Hypothalamus (tissue), 51 donors: ENCODE measurements at places on chromosomes 2 and 18.

DNA sequence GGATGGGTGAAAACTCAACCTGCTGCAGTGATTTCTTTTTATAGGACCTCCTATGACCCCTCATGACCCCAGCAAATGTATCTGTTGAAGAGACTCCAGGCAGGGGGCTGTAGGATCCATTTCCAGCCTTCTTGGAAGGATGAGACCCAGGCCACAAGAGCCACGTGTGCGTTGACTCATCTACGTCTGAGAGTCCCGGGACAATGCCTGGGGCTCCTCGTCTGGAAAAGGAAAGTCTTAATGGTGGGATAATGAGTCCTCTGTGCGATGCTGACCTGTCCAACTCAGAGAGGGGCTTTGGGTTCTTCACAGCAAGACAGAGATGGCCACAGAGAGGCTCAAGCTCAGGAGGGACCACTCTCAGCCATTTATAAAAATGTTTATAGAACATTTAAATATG is 80.8 kb downstream of the SMIM21 start:
- no peak for DNase-seq

DNA sequence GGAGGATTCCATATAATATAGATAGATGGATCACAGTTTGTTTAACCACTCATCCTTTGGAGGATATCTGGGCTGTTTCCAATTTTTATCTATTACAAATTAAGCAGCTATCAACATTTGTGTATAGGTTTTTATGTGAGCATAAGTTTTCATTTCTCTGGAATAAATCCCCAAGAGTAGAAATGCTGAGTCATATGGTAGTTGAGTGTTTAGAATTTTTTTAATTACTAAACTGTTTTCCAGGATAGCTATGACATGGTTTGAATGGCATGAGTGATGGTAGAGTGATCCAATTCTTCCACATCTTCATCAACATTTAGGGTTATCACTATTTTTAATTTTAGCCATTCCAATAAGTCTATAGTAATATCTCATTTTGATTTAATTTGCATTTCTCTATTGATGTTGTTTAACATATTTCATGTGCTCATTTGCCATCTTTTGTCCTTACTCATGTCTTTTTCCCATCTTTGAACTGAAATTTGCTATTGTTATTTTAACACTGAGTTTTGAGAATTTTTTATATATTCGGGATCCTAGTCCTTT is 31.4 kb downstream of the ABCB11 start:
- no peak for DNase-seq

DNA sequence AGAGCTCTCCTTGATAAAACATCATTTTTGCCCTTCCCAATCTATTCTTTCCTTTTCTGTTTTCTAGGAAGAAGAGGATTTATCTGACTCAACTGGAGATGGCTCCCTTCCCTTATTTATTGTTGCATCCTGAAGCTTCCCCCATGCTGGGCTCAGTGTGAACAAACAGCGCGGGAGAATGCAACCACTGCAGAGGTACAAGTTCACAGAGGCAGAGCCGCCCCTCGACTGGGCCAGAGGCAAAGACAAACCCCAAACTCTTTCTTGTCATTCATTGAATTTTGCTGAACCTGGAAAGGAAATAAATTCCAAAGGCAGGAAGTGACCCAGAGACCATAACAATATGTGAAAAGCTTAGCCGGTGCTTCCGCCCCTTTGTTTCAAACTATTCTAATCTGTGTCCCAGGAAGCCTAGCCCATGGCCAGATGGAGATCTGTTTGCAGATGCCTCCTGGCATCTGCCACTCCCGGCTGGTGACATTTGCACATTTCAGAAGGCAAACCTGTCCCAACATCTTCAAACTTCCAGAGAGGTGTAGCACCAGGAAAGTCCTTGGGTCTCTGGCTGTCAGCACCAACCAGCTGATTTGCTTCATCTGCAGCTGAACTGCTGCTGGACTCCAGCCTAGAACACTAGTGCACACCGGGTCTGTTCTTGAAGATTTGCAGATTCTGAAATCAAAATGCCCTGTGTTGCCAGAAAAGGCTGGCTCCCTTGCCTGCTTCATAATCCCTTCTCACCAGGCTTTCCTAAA is 79.4 kb upstream of the MAP4K3 start:
- no peak for DNase-seq

GRCh38 chr18:4248686-4249085 is 206.4 kb downstream of the DLGAP1 start:
- DNase-seq = no peak

- DNase-seq = no peak
Measured at GRCh38 chr2:70947556-70948184, 12.0 kb downstream of the ATP6V1B1 start.

DNA sequence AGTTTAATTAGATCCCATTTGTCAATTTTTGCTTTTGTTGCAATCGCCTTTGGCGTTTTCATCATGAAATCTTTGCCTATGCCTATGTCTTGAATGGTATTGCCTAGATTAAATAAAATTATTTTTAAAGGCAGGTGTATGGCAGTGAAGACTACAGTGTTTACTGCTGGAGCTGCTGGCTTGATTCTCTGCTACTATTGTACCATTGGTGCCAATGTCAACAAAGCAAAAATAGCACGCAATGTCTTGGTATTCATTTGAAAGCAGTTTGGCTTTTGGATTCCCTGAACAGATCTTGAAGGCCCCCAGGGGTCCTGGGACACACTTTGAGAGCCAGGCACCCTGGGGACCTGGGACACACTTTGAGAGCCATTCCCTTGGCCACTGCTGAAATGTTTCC is 125.4 kb upstream of the ACKR3 start:
- DNase-seq = no peak

- DNase-seq = no peak
Measured at GRCh38 chr2:177551989-177552421, 159.4 kb downstream of the AGPS start.

DNA sequence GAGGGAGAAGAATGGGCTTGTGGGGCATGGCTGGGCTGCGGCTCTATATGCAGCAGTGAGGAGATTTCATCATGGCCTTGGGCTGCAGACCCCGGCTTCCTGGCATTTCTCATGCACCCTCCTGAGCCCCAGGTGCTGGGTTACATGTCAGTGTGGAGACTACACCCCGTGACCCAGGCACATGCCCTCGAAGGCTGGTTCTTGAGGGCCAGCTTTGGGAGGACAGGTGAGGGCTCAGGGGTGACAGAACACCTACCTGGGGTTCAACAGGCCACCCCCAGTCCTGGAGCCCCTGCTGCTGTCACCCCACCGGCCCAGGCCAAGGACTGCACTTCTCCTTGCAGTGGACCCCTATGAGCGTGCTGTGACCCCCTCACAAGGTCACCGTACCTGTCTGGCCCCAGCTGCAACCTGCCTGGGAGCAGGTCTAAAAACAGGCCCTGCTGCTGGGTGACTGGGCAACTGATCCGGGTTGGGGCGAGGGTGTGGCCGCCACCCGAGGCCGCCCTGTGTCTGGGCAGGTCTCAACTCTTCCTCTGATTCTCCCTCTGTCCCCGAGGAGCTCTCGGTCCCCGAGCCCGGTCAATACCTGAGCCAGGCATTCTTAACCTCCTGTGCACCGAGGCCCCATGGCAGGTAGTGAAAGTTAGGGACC is 94.8 kb upstream of the OTOS start:
- DNase-seq = no peak

DNA sequence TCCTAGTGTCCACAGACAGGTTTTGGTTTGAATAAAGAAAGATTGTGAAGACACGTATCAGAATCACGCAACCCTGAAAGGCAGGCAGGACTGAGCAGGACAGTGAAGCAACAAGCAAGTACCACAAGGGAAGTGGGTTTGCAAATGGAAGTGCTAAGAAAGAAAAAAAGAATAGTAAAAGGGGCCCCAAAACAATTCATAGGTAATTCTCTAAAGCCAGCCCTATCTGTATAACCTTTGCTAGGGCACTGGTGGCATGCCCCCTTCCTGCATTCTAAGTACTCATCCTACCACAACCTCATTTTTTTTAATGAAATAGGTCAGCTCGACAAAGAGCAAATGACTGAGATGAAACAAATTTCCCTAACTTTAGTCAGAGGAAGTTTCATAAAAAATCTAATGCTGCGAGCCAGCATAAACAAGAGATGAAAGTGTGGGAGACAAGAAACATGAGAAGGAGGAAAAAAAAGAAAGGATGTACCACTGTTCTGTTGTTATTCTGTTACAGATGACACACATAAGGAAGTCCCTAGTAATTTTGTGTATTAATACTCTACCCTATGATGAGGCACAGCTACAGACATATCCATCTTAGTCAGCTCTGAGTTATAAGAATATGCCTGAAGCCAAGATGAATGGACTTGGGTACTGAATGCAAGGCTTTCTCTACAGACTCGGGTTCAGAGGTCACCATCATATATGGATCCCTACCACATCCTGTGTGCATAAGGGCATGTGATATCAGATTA is 32.2 kb downstream of the IKZF2 start:
- DNase-seq = no peak

DNA sequence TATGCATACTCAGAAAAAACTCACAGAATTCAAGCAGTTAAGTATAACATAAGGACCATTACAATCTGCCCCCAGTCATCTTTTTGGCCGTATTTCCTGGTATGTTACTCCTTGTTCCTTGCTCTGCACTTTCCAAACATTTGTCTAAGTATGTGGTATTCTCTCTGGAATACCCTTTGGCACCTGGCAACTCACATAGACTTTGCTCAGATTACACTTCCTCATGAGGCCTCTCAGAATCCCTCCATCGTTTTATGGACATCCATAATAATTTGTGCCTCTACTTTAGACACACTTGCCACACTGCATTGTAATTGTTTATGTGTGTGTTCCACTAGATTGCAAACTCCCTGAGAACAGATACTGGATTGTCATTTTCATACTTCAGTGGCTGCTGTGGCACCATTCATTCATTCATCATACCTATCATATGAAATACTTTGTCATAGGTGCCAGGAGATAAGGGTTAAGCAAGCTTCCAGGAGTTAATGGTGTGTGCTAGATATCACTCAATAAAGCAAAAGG is 84.0 kb downstream of the HIBCH start:
- no peak for DNase-seq

DNA sequence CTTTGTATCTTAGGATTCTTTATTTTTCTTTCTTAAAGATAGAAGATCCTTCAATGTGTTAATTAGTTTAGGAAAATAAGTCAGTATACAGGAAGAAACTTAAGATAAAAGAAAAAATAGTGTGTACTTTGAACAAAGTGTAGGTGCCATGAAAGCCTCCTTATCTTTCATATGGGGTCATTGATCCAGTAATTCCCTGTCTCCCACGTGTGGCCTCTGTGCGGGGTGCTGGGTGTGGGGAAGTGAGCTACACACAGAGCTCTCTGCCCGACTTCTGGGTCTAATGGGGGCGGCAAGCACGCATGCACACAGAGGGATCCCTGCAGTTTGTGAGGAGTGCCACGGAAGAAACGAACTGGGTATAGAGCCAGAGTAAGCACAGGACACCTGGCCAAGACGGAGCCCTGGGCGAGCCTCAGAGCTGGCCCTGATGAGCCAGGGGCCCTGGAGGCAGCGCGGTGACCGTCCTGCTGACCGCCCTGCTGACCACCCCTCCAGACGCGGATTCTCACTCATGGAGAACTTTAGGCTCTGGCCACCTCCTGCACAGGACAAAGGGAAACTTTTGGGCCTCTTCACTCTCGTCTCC is 253.5 kb downstream of the ACKR3 start:
- DNase-seq = no peak

DNA sequence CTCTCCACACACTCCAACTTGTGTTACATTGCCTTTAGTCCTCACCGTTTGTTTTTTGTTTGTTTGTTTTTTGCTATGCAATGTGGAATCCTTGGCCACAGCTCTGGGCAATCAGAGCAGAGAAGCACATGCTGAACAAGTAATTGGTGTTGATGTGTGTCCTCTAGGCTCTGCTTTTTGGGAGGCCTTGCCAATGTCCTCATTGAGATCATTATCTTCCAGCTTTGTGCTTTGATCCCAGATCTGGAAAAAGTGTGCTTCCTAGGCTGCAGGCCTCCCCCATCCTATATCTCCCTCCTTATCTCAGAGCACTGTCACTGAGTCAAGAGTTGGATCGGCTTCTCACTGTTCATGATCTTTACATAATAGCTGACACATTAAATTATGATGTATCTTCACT is 25.9 kb downstream of the OSR1 start:
- no peak for DNase-seq

DNA sequence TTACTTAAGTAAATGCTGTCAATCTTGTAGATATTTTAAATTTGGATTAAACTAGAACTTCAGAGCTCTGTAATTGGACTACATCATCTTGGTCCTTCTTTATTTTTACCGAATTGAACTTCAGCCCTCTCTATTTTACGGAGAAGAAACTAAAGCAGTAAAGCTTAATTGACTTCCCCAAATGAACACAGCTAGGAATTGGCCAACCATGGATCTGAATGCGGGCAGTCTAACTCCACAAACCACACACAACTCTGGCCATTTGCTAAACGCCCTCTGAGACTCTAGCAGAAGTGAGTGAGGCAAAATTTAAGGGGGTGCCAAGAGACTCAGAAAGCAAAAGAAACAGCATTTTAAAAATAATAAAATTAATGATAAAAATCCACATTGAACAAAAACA is 86.3 kb upstream of the KCTD1 start:
- DNase-seq = no peak

GRCh38 chr18:58321986-58322385 is 278.0 kb downstream of the NEDD4L start:
- no peak for DNase-seq

GRCh38 chr2:55493220-55493619 is 26.3 kb upstream of the CFAP36 start:
- no peak for DNase-seq

- no peak for DNase-seq
Measured at GRCh38 chr2:106176446-106177099, 17.5 kb downstream of the UXS1 start.

- no peak for DNase-seq
Measured at GRCh38 chr2:120764991-120765677, 29.5 kb downstream of the GLI2 start.

- peak; percentile 12 for DNase-seq
Measured at GRCh38 chr2:43676322-43677050, at the start of gene C1GALT1C1L. TSS of gene C1GALT1C1L (minus strand) at chr2:43676429. CDS start at chr2:43676322, 107 bp downstream.

DNA sequence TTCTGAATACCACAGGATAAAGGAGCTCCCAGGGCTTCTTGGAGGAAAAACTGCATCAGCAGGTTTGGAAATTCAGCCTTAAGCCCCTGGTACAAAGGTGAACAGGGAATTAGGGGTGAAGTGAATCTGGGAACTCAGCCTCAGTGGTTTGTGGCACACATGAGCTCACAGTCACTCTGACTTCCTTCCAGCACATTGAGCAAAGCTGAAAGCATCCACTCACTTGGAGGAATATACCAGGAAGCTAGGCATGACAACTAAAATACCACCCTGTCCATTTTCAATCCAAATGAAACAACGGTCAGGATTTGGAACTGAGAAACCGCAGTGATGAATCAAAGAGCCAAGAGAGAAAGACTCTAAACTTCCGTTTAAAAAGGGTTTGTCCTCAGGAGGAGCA is 216.1 kb downstream of the ICOS start:
- no peak for DNase-seq

- DNase-seq = no peak
Measured at GRCh38 chr2:145091967-145092366, 572.0 kb upstream of the ZEB2 start.

DNA sequence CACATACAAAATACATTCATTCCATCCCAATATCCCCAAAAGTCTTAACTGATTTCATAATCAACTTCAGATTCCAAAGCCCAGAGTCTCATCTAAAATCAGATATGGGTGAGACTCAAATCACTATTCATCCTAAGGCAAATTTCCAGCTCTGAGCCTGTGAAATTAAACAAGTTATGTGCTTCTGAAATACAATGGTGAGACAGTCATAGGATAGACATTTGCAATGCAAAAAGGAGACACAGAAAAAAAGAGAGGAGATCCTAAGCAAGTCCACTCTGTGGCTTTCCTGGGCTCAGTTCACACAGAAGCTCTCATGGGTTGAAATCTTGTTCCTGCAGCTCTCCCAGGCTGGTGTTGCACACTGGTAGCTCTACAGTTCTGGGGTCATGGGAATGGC is 18.3 kb downstream of the ZNF892 start:
- no peak for DNase-seq
